ENCODE measurements at places on chromosomes 12 and 14.

DNA sequence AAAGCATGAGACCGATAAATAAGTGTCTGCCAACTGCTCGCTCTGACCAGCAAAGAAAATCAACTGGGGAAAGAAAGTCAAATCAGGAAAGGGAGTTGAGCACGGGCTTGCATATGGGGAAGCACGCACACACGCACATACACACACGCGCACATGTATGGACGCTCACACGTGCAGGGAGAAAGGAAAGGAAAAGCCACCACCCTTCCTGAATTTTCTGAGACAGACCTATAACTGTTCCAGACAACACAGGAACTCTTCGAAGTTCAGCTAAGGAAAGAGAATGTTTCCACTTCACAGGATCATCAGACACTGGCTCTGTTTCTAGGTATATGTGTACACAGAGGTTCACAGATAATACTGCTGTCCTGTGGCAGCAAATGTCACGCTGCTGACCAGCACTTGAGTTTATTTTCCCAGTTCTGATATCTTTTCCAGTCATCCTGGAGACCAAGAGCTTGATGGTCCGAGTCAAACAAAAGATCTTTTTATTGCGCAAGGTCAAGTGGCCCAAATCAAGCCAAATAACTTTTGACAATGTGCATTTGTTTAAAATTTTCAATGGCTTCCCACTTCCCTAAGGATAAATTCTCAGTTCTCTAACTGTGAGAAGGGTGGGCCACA is 82.1 kb upstream of the TMCC3 start:
- no peak for DNase-seq

DNA sequence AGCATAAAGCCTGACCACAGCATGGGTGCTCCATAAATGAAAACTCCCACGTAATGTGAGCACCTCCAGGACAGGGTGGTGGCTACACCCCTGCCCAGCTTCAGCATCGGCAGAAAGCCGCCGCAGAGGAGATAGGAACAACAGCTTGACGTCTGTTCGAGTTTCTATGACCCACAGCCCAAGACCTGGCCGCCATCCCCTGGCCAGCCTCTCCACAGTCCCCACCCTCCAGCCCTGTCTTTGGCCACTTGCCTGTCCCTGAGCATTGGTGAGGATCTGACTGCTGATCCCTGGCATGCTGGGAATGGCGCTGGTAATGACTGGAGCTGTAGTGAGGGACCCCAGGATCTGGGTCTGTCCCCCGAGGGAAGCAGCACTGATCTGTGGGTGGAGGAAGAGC is 21.3 kb downstream of the POU6F1 start:
- no peak for DNase-seq

- no peak for DNase-seq
These were observed 243.7 kb downstream of the SLC16A7 start for GRCh38 chr12:59839514-59839913.

GRCh38 chr14:64715628-64716412 is 11.6 kb downstream of the PLEKHG3 start:
- peak; percentile 80 for DNase-seq

DNA sequence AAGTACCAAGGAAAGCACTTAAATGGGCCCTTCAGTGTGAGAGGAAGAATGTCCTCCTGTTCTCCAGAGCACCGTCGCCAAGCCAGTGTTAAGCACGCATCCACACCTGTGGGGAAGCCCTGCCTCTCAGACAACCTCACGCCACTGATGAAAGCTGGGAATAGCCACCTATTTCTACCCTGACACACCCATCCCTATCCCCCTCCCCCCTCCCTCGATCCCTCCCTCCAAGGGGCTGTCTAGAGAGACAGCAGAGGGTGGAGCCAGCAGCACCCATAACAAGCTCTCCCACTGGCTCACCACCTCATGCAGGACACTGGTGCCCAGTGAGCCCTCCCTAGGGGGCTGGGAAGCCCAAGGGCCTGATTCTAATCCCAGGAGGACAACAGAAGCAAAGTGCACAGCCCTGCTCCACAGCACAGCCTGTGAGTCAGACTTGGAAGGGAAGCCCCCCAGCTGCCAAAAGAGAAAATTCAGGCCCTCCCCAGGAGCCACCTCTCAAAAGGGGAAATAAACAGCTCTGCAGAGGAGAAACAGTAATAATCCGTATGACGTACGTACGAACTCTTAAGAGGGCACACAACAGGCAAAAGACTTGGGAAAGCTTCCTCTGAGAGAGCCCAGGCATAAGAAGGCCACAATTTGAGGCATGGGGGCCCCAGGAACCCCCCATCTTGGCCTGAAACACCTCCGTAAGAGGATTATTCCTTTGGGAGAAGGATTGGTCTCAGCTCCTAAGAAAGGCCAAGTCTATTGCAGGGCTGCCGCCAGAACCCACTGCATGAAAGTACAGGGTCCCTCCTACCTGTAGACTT is 7.8 kb downstream of the PITPNM2 start:
- DNase-seq: no peak

- DNase-seq: no peak
These were observed 65.3 kb upstream of the RASSF3 start for GRCh38 chr12:64545081-64545382.

GRCh38 chr12:129607301-129607700 is 296.5 kb downstream of the TMEM132D start:
- DNase-seq: peak; percentile 69

DNA sequence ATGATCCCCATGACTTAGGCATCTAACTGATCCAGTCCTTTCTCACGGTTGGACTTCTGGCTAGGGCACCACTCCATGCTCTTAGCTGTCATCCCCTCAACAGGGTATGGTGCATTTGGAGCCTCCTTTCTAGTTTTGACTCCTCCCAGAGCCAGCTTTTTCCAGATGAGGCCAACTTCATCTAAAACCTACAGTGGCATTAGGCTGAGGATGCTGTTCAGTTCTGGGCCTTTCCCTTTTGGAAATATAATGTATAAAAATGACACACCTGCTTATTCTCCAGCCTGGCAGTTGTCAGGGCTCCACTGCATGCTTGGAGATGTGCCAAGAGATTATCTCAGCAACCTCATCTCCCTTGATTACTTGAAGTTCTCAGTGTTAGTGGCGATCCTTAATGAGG is 239.7 kb downstream of the EMP1 start:
- no peak for DNase-seq

GRCh38 chr12:124605150-124605882 is 37.9 kb upstream of the NCOR2 start:
- DNase-seq: peak; percentile 45

DNA sequence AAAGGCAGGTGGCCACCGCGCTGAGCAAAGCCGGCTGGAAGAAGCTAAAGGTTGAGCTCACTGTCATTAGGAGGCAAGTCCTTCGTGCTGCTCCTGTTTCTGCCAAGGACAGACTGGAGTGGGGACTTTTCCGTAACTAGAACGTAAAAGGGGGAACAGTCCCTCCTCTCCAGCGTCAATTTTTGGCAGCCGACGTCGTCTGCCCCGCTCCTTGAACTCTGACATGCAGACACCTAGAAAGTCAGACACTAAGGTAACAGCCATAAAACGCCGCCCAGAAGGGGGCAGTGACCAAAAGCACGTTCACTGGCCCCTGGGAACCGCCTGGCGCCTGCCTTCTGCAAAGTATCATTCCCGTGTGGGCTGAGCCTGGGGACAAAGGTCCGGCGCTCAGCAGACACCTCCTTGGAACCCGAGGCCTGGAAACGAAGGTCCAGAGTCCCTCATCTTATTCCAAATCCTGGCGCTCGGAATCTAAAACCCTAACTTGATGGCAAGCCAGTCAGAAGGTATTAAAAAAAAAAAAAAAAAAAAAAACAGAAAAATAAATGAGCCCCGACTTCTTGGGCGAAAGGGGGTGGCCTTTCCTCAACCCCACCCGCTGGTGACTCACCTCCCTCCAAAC is 1.1 kb upstream of the LRP1 start:
- peak; percentile 89 for DNase-seq

GRCh38 chr14:72869407-72870329 is 24.2 kb downstream of the DPF3 start:
- DNase-seq: peak; percentile 74

DNA sequence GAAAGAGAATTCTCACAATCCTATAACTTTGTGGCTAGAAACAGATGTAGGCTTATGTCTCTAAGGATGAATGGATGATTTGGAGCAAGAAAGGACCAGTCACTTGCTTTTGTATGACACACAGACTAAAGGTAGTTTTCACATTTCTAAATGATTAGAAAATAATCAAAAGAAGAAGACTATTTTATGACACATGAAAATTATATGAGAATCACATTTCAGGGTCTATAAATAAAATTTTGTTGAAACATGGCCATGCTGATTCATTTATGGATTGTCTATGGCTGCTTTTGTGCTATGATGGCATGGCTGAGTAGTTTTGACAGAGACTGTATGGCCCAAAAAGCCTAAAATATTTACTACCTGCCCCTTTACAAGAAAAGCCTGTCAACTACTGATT is 49.4 kb upstream of the FRMD6 start:
- DNase-seq: no peak

GRCh38 chr12:55974308-55974730 is 441 bp downstream of the RAB5B start:
- peak; percentile 88 for DNase-seq

DNA sequence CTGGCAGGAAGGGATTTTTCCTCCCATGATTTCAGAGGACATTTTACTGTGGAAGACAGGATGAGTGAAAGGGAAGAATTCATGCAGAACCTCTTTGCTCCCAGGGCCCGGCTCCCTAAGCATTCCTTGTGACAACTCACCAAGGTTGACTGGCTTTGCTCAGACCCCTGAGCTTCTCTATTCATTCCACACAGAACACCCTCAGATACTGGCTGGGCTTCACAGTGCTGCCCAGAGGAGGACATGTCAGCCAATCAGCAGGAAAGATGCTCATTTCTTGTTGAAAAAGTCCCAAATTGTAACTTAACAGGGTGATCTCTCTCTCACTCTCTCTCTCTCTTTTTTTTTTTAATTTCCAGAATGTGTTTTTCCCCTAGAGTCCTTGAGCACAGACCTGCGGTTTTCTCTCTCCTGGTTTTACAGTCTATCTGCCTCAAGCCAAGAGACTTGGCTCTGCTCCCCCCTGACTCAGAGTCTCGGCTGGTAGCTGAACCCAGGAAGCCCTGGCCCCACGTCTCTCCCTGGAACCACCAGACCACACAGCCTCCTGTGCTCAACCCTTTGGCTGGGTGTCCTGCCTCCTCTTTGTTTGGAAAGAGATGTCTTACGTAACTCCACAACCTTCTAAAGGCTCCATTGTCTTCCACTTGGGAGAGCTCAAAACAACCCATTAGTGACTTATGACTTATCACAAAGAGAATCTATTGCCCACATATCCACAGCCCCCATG is 43.9 kb downstream of the SSPN start:
- no peak for DNase-seq

DNA sequence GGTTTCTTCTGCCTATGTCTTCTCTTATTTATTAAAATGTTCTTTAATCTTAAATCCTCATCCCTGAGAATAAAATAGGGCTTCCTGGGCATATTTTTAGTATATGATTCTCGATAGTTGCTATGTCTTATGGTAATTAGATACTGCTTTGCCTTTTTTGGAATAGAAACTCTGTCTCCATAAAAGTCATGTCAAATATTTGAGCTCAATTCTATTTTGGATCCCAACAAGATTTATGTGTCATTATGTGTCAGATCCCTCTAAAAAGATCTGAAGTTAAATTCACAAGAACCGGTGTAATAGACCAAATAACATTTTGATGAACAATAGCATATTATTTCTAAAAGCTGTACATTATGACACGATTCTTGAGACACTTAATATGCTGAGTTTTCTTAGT is 312.5 kb upstream of the PDE3A start:
- no peak for DNase-seq

GRCh38 chr12:93705237-93705636 is 28.1 kb downstream of the CRADD start:
- DNase-seq: no peak

GRCh38 chr12:131991816-131992430 is 42.2 kb downstream of the EP400 start:
- no peak for DNase-seq

GRCh38 chr12:101685092-101685491 is 12.3 kb upstream of the CHPT1 start:
- no peak for DNase-seq

DNA sequence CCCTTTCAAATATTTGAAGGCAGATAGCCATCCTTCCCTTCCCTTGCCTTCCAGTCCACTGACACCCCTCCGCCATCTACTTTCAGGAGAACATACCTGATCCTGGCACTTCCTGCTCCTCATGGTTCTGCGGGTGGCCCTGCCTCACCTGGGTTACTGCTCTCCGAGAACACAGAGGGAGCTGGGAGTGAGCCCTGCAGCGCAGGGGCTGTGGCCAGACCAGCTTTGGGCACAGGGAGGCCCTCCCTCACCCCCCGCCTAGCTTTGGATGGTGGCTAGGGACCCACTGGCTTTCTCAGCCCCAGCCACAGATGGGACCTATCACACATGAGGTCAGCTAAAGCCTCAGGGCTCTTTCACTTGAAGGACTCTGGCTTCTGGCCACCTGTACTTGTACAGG is 12.4 kb downstream of the IQSEC3 start:
- no peak for DNase-seq

- DNase-seq: no peak
These were observed 181.5 kb downstream of the VRK1 start for GRCh38 chr14:96978525-96979272.

DNA sequence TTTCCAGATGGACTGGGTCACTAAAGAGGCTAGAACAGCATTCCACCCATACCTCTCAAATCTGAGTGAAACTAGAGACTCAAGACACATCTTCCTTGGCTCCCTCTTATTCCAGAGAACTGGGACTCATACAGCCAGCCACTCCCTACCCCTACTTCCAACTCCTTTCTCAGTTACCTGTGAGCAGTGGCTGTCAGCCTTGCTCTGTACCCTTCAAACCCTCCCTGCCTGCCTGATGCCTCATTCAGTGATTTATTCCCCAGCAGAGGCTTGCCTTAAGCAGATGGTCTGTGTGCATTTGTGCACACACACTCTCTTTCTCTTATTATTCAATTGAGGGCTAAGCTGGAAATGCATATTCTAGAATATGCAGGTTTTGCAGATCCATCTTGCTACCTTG is 14.6 kb downstream of the GPR84 start:
- no peak for DNase-seq

DNA sequence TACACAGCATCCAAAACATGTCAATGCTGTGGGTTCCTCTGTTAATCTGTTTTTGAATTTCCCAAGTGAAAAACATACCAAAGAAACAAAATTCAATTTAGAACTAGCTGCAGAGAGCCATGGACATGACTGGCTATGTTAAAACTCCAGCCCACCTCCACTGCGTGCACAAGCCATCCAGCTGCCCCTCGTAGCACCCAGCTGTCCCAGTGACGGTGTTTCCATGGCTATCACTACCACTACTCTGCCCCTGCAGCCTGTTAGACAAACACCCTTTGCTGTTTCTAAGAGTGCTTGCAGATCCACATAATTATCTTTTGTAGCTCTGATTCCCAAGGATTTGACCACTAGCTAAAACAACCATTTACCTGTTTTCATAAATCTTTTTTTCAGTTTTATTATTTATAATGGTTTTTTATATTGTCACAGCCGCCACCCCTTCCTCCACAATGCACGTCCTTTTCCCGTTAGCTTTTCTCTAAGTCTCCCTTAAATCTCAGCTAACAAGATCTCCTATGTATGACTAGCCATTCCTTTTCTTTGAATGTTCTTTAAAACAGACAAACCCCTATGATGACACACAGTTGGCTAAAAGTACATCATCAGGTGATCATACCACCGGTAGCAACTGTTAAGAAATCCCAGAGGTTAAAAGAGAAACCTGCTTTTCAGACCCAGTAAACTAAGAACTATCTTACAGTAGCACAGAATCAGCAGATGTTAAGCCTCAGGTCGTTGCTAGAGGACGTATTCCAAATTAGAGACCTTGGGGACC is 37.8 kb upstream of the NAA30 start:
- no peak for DNase-seq

GRCh38 chr14:56659964-56660551 is 80.5 kb downstream of the TMEM260 start:
- peak; percentile 90 for DNase-seq

- DNase-seq: no peak
These were observed 6.3 kb downstream of the PPM1H start for GRCh38 chr12:62928632-62929031.
